NCI-H2081 treated with DMSO at 0.1 percent for 48 hours (cell line): ENCODE measurements at places on chromosomes 13 and 19.

- DNase-seq: no peak
Observed at GRCh38 chr19:751501-752341, 809 bp downstream of the MISP start.

DNA sequence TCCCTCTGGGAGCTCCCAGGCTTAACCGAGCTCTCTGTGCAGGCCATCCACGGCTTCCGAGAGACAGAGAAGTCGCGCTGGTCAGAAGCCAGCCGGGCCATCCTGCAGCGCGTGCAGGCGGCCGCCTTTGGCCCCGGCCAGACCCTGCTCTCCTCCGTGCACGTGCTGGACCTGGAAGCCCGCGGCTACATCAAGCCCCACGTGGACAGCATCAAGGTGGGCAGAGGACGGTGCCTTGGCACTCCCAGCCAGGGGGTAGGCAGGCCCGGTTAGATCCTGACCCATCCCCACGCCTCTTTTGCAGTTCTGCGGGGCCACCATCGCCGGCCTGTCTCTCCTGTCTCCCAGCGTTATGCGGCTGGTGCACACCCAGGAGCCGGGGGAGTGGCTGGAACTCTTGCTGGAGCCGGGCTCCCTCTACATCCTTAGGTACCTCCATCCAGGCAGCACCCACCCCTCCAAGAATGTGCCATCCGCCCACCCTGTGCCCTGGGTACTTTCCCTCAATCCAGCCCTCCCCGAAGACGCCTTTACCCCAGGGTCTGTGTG, 1.5 kb downstream of the PSPN start:
- no peak for DNase-seq

GRCh38 chr13:26179344-26179743, 42.8 kb downstream of the RNF6 start:
- DNase-seq: no peak

- DNase-seq: no peak
Observed at GRCh38 chr13:77751513-77752456, 54.3 kb downstream of the SLAIN1 start.

- DNase-seq: no peak
Observed at GRCh38 chr13:100549316-100549715, 39.3 kb downstream of the GGACT start.

- no peak for DNase-seq
Observed at GRCh38 chr13:111184458-111185401, 69.6 kb downstream of the ARHGEF7 start.

- DNase-seq: no peak
Observed at GRCh38 chr13:109361562-109362289, 424.7 kb downstream of the IRS2 start.

- DNase-seq: no peak
Observed at GRCh38 chr19:46571495-46571894, 29.6 kb upstream of the CALM3 start.

DNA sequence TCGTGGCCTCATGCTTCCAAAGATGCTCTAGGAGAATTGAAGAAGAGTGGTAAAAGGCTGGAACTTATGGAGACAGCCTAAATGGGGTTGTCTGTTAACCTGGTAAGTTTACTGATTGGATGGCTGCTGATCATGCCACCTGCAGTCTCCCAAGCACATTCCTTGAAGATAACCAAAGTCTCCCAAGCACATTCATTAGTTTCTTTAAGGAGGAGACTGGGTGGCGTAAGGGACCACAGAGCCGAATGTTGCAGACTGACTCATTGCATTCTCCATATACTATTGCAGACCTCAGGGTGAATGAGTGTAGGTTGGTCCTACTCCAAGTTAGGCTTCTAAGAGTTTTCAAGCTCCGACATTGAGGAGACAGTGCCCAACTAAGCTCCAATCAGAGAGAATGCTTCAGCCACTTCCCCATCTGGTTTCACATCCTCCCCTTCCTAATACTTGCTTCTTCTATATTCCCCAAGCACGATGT, at the start of gene IGFL3:
TSS of gene IGFL3 (minus strand) at position 51 of the 478 bp plus-strand sequence. CDS start at position 12, 39 bp downstream.
- no peak for DNase-seq

GRCh38 chr13:113404723-113405471, 41.0 kb upstream of the GRTP1 start:
- no peak for DNase-seq

GRCh38 chr13:26965952-26966700, 205.5 kb downstream of the USP12 start:
- DNase-seq: no peak

- no peak for DNase-seq
Observed at GRCh38 chr13:89951341-89951740, 1396.1 kb upstream of the MIR17HG start.

- no peak for DNase-seq
Observed at GRCh38 chr19:28956961-28957360, 256.0 kb downstream of the UQCRFS1 start.

DNA sequence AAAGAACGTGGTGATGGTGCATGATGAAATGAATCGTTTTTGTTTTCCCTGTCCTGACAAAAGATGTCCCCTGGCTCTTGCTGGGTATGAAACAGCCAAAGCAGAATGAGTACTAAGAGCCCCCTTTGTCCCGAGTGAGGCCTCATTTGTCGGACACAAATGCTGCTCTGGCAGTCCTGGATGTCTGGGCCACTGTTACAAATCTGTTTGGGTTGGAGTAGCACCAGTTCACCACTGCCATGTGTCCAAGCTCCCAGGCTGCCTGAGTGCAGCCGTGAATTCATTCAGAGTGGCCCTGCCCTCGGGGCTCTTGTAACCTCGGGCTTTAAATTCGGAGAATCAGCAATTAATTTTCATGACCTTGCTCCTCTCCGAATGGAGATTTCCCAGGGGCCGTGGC, 182.4 kb downstream of the NUFIP1 start:
- DNase-seq: no peak

GRCh38 chr19:34254698-34255432, 511 bp downstream of the GARRE1 start:
- DNase-seq: no peak

- DNase-seq: no peak
Observed at GRCh38 chr19:40804783-40805242, 5.8 kb downstream of the EGLN2 start.

GRCh38 chr13:40438999-40439797, 227.2 kb downstream of the FOXO1 start:
- no peak for DNase-seq

- no peak for DNase-seq
Observed at GRCh38 chr19:20072936-20073335, 4.9 kb upstream of the ZNF90 start.

GRCh38 chr13:23898101-23898500, 799 bp upstream of the C1QTNF9B start:
- no peak for DNase-seq

DNA sequence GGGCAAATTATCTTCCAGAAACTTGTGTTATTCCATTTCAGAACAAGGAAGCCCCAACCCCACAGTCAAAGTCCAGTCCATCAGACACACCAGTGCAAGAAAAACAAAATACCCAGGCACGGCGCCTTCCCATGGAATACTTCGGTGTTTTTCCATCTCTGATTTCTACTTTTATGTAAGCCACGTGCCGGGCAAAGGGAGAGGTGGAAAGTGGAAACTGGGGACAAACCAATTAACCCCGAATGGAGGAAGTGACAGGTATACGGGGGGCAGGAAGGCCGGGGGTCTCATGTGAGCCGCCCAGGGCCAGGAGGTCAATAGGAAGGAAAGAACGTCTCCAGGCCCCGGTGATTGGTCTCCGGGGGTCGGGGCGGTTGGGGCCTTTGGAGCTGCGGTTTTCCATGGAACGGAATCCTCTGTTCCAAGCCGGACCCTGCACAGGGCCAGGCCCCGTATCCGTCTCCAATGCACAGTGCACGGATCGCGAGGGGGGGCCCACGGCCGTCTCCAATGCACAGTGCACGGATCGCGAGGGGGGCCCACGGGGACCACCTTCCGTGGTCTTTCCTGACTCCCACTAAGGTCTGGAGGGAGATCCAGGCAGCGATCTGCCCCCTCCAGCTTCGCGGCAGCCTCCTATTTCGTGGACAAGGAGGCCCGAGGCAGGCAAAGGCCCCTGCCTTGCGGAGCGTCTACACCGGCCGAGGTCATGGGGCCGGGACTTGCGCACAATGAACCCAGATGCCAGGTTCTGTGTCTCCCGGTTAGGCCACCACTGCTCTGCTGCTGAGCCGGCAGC, 79.7 kb downstream of the GADD45B start:
- DNase-seq: no peak

DNA sequence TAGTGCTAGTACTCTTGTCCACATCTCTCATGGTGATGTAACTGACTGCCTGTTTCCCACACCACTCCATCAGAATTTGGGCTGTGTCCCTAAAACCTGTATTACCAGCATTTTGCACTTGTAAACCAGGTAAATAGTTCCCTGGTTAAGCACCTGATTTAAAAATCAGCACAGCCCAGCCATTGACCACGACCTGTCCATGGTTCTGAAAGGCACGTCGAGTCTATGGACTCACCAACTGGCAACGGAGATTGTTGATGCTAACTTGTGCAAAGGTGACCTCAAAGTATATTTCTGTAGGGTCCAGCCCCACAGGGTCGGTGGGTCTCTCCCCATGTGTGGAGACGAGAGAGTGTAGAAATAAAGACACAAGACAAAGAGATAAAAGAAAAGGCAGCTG, 46.7 kb upstream of the ZNF835 start:
- no peak for DNase-seq

DNA sequence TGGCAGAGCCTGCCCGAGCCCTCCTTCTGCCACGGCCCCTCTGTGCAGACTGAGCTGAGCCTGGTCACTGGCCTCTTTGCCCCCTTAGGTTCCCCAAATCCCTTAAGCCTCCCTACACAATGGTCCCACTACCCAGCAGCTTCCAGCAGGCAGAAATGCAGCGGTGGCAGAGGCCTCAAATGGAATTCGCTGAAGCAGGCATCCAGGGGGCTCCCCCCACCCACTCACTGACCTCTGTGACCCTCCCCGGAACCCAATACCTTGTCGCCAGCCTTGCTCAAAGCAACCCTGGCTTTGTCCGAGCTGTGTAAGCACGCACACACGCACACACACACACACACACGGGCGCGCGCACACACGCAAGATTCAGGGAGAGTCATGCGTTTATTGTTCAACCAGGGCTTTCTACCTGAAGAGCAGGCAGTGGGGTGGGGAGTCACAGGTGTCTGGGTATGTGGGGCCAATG, at the start of gene LIM2:
TSS of gene LIM2 (minus strand) at position 51 of the 466 bp plus-strand sequence. CDS start 531 bp downstream, outside the sequence.
- DNase-seq: no peak

DNA sequence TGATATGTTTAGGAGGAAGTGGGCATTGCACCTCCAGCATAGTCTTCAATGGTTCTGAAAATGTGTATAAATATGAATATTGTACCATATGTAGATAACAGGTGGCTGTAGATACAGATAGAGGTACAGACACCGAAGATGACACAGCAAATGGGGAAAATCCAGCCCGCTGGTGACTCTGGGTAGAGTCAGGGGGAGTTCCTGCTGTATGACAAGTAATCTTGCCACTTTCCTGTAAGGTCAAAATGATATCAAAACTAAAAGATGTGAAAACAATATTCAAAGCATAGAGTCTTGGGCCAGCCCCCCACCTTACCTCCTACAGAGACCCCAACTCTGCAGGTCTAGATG, 17.8 kb downstream of the C2CD4C start:
- DNase-seq: no peak

DNA sequence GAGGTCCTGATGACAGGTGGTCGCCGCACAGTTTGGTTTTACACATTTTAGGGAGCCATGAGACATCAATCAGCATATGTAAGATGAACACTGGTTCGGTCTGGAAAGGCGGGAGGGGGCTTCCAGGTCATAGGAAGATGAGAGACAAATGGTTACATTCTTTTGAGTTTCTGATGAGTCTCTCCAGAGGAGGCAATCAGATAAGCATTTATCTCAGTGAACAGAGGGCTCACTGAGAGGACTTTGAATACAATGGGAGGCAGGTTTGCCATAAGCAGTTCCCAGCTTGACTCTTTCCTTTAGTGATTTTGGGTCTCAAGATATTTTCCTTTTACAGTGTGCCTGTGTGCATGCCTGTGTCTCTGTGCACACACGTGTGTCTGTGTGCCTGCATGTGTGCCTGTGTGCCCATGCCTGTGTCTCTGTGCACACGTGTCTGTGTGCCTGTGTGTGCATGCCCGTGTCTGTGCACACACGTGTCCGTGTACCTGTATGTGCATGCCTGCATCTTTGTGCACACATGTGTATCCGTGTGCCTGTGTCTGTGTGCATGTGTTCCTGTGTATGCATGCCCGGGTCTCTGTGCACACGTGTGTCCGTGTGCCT, 35.5 kb upstream of the TMEM255B start:
- DNase-seq: no peak

- no peak for DNase-seq
Observed at GRCh38 chr13:39935155-39935554, 279.7 kb downstream of the COG6 start.

GRCh38 chr19:38039966-38040365, 133.0 kb downstream of the SIPA1L3 start:
- no peak for DNase-seq

DNA sequence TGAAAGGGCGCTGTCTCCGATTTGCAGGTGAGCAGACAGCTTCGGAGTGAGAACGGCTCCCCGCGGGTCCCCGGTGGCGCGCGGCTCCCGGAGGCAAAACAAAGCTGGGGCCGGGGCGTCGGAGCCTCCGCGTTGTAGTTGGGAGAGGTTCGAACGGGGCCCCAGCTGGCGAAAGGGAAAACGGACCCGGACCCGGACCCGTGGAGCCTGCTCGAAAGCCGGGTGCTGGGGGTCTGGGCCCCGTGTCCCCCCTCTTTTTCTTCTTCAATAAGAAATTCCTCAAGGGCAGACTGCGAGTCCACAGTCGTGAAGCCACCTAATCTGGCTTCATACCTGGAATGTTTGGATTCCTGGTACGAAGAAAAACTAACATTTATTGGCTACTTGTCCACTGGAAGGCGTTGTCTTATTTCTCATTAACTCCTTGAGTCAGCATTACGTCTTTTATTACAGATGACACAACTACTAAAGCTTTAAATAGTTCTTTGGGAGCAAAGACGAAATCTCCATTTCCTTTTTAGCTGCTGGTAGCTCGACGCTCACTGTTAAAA, 632 bp upstream of the MTIF3 start:
- no peak for DNase-seq

DNA sequence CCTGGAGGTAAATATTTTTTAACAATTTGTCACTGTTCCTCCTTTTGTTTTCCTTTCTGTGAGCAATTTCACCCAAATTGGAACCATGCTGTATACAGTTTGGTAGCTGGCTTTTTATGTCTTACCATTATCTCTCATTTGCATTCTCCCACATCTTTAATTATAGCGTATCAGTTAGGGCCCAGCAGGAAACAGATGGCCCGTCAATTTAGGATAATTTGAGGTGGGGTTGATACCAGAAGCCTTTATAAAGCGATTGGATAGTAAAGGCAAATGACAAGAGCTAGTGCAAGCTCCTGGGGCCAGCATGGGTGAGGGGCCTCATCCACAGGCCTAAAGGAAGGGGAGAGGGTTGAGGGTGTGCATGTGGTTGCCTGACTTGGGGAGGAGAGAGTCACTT, 3.8 kb upstream of the IFNL4 start:
- no peak for DNase-seq

- DNase-seq: no peak
Observed at GRCh38 chr13:45537516-45537915, 72.8 kb downstream of the COG3 start.

- no peak for DNase-seq
Observed at GRCh38 chr19:11041194-11041593, 48.1 kb upstream of the LDLR start.

- DNase-seq: no peak
Observed at GRCh38 chr19:45402298-45403061, 2.4 kb downstream of the PPP1R13L start.

GRCh38 chr13:20489185-20489820, 36.4 kb downstream of the CRYL1 start:
- DNase-seq: no peak
